Mesothelial cell of epicardium (in vitro differentiated cells): ENCODE measurements at places on chromosomes 16 and 17.

DNA sequence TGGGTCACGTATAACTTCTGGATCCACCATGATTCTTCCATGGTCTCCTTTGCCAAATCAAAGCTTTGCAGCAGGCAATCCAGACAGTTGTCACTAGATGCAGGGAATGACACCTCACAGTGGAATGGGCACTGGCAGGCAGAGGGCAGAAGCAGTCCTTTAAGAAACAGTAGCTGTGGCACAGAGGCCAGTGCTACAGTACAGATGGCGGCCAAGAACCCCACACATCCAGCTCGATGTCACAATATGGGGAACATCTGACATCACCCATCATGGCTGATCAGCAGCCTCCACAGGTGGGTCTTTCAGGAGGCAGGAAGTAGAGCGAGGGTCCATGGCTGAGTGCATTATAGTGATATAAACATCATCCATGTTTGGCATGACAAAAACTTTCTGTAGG lies 18.8 kb upstream of the ERN1 start:
- DNase-seq = no peak

DNA sequence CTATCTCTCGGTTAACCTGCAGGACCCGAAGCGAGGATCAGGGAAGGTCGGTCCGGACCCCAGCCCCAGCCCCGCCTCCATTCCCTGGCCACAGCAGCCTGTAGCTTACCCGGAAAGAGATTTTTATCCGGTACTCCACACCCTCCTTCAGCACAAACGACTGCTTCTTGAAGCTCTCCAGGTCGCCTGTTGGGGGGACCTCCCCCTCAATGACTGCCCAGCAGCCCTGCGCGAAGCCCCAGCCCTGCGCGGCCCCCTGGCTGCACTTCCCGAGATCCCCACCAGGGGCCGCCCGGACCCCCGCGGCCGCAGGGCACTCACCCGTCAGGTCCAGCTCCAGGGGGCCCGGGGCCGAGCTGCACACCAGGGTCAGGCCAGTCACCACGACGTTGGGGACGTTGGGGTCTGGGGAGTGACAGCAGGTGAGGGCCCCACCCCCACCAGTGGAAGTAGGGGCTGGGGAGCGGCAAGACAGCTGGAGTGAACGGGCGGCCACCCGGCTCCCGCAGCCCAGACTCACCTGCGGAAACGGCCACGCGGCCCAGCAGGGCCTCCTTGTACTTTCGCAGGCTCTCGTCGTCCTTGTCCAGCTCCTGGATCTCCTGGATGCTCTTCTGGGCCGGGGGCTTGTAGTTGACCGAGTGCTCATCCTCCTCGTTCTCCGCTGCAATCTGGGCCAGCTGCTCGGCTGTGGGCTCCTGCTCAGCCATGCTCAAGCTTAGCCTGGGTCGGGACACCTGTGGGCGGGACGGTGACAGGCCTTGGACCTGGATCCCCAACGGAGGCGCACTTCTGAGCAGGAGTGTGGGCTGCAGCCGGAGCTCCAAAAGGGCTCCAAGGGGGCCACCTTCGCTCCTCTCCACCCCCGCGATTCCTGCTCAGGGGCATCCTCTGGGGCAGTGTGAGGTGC lies 1.7 kb downstream of the ARHGDIA start:
- DNase-seq = peak; percentile 82

DNA sequence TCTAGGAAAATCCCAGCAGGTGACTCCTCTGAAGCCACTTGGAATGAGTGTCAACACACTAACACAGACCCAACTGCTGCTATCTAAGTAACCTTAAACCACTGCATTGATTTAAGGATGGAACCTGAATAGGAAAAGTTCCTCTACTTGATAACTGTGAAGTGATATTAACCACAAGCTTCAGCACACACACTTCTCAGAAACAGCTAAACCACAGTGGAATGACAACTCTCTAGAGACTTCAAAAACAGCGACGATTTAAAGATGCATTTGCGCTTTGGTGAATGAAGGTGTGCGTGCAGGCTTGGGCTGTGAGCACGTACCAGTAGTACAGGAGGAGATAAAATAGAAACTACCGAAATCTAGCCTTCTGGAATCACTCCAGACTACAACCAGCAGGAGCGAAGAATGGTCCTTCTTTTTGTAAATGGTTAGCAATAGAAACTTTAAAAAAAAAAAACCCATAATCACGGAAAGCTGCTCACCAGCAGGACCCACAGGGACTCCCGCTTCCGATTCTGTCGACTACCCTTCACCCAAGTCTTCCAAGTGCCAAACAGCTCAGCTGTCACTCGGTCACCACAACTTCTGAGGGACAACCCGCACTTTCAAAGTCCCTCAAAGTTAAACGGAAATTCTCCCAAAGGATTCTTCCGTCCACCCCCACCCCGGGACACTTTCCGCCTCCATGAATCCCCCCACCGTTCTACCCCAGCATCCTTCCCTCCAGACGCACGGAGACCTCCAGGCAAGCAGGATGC lies 137.7 kb upstream of the CORO6 start:
- no peak for DNase-seq

- no peak for DNase-seq
These were observed 50.6 kb downstream of the KLHDC4 start for GRCh38 chr16:87715231-87715630.

DNA sequence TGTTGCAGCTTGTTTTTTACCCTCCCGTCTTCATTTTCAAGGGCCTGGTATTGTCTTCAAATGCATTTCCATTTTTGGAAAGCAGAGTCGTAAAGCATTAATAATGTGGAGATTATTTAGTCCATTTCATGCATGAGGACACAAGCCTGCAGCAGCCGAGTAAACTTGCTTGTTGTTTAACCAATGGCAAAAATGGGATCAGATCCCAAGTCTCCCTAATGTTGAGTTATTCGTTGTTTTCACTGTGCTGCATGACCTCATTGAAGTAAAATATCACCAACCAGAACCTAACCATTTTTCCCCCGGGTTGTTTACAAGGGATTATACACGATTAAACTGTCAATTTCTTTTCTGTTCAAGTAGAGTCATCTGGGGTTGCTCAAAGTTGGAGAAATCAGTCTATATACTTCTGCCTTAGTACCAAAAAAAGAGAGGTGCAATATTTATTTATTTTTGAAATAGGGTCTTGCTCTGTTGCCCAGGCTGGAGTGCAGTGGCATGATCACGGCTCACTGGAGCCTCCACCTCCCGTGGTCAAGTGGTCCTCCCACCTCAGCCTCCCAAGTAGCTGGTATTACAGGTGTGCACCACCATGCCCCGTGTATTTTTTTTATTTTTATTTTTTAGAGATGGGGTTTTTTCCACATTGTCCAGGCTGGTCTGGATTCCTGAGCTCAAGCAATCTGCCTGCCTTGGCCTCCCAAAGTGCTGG lies 12.4 kb downstream of the AMZ2 start:
- DNase-seq = no peak

DNA sequence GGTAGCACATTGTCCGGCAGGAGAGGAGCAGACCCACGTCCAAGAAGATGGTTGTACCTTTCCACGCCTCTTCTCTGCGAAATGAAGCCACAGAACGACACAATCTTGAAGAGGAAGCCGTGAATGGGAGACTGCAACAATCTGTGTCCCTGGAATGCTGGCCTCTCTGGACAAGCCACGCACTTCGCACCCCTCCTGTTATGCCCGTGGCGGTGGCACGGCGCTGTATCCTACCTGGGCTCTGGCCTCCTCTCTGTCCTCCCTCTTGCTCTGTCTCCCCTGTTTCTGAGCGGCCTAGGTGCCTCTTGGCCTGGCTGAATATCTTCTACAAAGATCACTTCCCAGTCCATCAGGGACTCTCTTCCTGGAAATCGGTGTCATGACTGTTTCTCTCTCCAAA lies 717.8 kb downstream of the KCNJ18 start:
- DNase-seq = no peak

DNA sequence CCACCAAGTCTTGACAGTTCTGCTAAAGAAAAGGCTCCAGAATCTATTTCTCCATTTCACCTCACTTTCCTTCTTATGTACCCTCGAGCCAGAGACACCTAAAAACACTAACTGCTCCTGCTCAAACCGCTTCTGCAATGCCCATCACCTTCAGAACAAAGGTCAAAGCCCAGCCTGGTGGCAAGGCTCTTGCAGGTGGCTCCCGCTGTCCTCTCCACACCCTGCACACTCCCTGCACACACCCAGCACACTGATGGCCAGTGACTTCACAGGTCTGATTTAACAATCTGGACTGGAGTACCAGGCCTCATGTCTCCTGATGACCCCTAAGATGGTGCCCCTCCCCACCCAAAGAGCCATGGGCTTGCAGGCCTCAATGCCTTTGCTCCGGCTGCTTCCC lies 9.8 kb upstream of the C17orf113 start:
- no peak for DNase-seq

DNA sequence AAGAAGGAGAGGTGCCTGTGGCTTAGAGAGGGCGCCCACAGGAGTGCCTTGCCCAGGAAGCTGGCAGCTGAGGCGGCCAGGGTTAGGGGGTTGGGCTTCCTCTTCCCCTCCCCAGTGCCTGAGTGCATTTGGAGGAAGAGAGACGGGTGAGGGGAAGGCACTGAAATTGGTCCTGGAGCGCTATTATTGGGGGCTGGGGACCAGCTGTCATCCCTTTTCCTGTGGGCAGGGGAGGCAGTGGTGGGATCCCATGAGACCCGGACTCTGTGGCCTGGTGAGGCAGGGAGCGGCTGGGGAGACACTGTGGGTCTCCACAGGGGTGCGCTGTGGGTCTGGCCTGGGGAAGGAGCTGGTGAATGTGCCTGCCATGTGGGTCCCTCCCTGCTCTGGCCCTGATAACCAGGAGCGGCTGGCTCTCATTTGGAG lies 259.7 kb downstream of the SEC14L1 start:
- DNase-seq = no peak

- DNase-seq = no peak
These were observed 29.1 kb downstream of the TRIM16 start for GRCh38 chr17:15654886-15655561.

DNA sequence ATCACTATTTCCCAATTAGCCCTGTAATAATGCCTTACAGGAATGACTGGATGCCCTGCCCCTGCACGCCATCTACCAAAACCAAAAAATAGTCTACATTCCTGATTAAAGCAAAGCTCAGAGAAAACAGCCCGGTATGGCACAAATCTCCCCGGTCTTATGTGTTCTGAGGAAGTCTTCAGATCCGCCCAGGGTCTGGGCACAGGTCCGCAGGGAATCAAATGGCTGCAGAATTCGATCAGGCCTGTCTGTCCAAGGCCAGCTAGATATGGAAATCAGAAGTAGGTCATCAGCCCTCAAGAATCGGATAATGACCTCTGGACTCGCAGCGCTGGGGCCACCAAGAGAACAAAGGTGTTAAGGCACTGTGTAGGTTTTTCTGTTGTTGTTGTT lies 171.0 kb downstream of the ZFHX3 start:
- DNase-seq = no peak

DNA sequence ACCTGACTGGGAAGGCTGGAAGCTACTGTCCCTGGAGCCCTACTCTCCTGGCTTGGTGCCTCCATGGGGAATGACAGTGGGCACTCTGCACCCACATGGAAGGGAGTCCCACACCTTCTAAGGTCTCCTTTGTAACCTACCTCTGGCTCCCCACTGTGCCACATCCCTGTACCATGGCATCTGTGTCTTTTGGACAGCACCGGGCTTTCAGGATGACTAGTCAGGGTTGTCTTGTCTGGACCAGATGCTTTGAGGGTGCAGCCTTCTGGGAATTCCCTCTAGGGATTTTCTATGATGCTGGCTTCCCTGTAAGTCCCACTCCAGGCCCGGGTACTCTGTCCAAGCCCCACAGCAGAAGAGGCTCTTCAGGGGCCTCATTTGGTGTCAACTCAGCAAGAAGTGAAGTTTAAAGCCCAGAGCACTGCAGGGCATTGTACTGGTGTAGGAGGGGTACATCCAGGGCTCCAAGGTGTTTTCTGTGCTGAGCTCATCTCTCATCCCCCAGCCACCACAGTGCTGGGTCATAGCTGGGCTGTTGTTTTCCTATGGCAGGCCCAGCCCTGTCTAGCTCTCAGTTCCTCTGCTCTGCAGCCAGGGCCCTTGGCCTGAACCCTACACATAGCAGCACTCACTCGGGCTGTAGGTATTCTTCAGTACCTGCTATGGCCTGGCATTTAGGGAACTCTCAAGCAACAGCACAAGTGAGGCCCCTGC lies 255.3 kb downstream of the CPPED1 start:
- no peak for DNase-seq

DNA sequence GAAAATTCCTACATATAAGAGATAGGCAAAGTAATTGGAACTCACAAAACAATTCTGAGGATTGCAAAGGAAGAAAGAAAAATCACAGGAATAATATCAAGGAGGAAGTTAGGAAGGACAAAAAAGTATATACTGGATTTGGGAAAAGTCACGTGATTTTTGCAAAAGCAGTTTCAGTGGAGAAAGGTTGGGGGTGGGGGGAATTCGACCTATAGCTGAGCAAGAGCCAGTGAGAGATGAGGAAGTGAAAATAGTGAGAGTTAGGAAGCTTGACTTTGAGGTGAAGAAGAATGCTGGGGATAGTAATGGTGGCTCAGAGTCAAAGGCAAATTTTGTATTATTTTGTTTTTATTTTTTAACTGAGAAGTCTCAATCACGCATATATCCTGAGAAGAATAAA lies 438.0 kb upstream of the PMFBP1 start:
- DNase-seq = no peak

- no peak for DNase-seq
These were observed 8.0 kb downstream of the CFAP20 start for GRCh38 chr16:58121132-58121531.

DNA sequence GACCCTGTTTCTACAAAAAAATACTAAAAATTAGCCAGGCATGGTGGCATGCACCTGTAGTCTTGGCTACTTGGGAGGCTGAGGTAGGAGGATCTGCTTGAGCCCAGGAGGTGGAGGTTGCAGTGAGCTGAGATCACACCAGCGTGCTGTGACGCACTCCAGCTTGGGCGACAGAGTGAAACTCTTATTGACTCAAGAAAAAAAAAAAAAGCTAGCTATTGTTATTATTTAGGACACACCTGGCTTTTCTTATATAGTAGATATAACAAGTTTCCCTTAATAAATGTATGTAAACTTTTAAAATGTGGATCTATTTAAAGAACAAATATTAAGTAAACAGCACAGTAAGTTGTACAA lies 1.8 kb downstream of the RABEP2 start:
- DNase-seq = no peak
